Hepatocyte (in vitro differentiated cells): ENCODE measurements at places on chromosomes 12 and 14. TPM values are rescaled to one million over a fixed set of nuclear protein-coding genes. Genes with fewer than 3 reads are reported as not detected.

GRCh38 chr12:49524660-49525324, 14.0 kb upstream of the KCNH3 start:
- H3K27me3 ChIP-seq = no peaks in the 10 kb centered on the region
- H3K4me3 ChIP-seq = no peak overlapping the region
- no peaks in the 10 kb centered on the region for H3K4me1 ChIP-seq
- H3K36me3 ChIP-seq = no peaks in the 10 kb centered on the region
- H3K27ac ChIP-seq = no peak overlapping the region

Gene GPR84
- polyA plus RNA-seq = not detected in 2 replicates

- H3K4me3 ChIP-seq = no peak overlapping the region
- peak overlapping the region; percentile 54 for H3K27ac ChIP-seq
- H3K36me3 ChIP-seq = no peaks in the 10 kb centered on the region
- no peak for DNase-seq
Observed at GRCh38 chr14:54001189-54001878, 44.7 kb upstream of the BMP4 start.

- no peaks in the 10 kb centered on the region for H3K36me3 ChIP-seq
- no peak overlapping the region for H3K4me3 ChIP-seq
- no peaks in the 10 kb centered on the region for H3K4me1 ChIP-seq
- H3K27me3 ChIP-seq = no peaks in the 10 kb centered on the region
- no peak for DNase-seq
Observed at GRCh38 chr12:93614917-93615596, 42.6 kb downstream of the SOCS2 start.

DNA sequence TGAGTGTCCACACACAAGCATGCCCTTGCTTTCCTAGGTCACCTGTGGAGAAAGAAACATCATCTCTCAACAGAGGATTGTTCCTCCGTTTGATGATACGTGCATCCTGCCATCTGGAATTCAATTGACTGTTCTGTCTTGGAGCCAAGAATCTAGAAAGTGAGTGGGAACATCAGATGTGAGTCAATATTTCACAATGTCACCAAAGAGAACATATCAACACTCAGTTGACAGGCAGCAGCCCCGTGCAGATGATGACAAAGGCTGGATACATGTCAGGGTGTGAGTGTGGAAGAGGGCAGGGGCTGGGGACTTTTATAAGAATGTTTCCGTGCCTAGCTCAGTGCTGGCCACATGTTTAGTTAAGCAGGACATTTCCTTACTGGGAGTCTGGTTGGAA, 76.1 kb downstream of the TBC1D30 start:
- peaks cover 3% of the 10 kb centered on the region for H3K4me1 ChIP-seq
- H3K27me3 ChIP-seq = no peaks in the 10 kb centered on the region
- no peak overlapping the region for H3K4me3 ChIP-seq
- H3K36me3 ChIP-seq = no peaks in the 10 kb centered on the region
- no peak for DNase-seq

Gene GAS2L3
- 1.8 and 4.5 TPM in 2 replicates for polyA plus RNA-seq

GRCh38 chr14:24673059-24673458, 39.1 kb upstream of the GZMB start:
- H3K4me1 ChIP-seq = no peaks in the 10 kb centered on the region
- no peaks in the 10 kb centered on the region for H3K36me3 ChIP-seq
- H3K27me3 ChIP-seq = peaks cover 11% of the 10 kb centered on the region
- H3K27ac ChIP-seq = no peak overlapping the region
- no peak for DNase-seq

DNA sequence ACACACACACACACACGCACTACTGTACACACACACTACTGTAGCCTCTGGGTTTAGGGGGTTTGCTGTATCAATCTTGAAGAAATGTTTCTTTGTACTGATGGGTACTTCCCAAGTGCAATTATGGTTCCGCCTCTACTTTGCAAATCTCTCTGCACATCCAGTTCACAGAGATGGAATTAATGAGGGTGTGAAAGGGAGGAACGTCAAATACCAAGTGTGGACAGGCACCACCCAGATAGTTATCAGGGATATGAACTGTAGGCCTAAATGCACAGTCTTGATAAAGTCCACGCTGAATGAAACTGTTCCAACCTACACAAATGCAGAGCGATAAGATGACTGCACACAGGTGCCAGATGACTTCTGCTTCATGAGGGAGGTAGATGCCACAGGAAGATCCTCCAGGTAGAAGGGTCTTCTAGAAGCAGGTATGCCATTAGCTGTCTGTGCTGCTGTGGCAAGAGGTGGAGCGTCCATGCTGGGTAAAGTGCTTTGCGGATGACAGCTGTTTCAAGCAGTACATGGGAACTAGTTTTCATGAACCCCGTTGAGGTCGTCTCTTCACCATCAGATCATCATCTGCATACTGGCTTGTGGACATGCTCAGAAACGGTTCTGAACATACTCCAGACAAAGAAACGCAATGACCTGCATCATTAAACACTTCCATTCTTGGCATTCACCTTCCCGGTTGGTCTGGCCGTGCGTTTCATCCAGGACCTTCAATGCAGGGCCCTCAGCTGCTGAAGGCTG, 314.3 kb upstream of the RTL1 start:
- H3K4me1 ChIP-seq = peaks cover 57% of the 10 kb centered on the region
- no peaks in the 10 kb centered on the region for H3K27me3 ChIP-seq
- no peak for DNase-seq
- H3K4me3 ChIP-seq = no peak overlapping the region
- H3K36me3 ChIP-seq = no peaks in the 10 kb centered on the region

DNA sequence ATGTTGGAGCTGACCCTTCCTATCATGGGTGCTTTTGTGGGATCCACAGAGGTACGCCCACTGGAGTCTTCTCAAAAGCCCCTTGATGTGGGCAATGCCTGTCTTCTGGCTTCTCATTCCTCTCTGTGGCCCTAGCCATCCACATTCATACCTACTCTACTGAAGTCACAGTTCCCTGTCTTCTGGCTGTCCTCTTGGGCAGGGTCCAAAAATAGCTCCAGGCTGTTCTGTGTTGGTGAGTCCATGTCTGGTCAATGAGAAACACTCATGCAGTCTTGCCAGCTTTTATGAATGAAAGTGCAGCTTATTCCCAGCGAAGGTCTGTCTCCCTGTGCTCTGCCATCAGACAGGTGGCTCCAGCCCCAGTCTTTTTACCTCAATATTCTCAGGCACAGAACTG, 135.9 kb upstream of the MDM1 start:
- H3K4me3 ChIP-seq = no peak overlapping the region
- no peaks in the 10 kb centered on the region for H3K4me1 ChIP-seq
- H3K27ac ChIP-seq = no peak overlapping the region
- no peak for DNase-seq
- H3K27me3 ChIP-seq = no peaks in the 10 kb centered on the region

- H3K4me3 ChIP-seq = no peak overlapping the region
- H3K27me3 ChIP-seq = no peaks in the 10 kb centered on the region
- DNase-seq = no peak
Observed at GRCh38 chr12:10031321-10031720, 839 bp downstream of the CLEC9A start.

DNA sequence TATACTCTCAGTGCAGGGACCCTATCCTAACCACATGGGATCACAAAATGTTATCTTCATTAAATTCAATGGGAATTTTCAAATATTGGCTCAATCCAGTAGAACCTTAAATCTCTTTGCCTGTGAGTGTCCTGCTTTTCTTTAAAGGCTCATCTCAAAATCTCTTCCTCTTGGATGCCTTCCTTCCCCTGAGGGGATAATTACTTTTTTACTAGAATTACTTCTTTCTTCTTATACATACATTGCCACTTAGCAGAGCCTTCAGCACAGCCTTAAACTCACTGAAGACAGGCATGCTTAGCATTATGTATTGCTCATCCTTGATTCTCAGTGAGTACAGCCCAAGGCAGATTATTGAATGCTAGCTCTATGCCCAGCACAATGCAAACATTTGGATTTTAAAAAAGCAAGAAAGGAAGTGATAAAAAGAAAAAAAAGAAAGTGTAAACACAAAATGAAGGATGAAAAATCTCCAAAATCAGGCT, 1918.0 kb upstream of the FLRT2 start:
- H3K4me3 ChIP-seq = no peak overlapping the region
- DNase-seq = no peak
- no peaks in the 10 kb centered on the region for H3K27me3 ChIP-seq
- no peaks in the 10 kb centered on the region for H3K4me1 ChIP-seq
- H3K27ac ChIP-seq = no peak overlapping the region

DNA sequence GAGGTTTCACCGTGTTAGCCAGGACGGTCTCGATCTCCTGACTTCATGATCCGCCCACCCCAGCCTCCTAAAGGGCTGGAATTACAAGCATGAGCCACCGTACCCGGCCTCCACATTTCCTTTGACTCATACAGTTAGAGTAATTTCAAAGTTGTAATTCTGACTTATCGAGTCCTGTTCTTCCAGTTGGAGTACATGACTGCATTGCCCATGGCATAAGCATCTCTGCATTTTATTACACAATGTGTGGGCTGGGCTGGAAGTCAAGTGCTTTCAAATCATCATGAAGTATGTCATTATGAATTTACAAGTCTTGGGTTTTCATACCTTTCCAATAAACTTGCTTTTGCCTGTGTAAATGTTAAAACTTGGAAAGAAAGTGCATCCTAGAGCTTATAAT, 1295.7 kb upstream of the FLRT2 start:
- H3K4me3 ChIP-seq = no peak overlapping the region
- no peak overlapping the region for H3K27ac ChIP-seq
- no peaks in the 10 kb centered on the region for H3K36me3 ChIP-seq
- peak; percentile 4 for DNase-seq
- H3K27me3 ChIP-seq = no peaks in the 10 kb centered on the region

DNA sequence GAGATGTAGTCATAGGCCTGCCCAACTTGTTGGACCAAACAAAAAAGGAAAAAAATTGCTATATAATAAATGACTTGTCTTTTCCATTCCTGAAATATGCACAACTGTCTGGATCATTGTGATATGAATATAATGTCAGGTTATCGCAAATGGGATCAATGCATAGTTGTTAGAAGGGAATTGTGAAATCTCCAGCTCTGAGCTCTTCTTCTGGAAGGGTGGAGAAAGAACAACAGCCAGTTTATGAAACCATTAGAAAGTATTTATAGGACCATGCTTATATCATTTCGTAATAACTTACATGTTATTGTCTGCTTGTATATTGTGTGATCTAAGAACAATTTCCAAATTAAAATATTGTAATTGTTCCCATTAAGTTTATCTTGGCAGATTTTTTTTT, 35.7 kb upstream of the HIF1A start:
- DNase-seq = no peak
- H3K27me3 ChIP-seq = no peaks in the 10 kb centered on the region
- H3K36me3 ChIP-seq = no peaks in the 10 kb centered on the region
- H3K27ac ChIP-seq = no peak overlapping the region

- peak overlapping the region; percentile 77 for H3K4me3 ChIP-seq
- DNase-seq = no peak
- H3K36me3 ChIP-seq = peaks cover 3% of the 10 kb centered on the region
- H3K27ac ChIP-seq = peak overlapping the region; percentile 99
- no peaks in the 10 kb centered on the region for H3K27me3 ChIP-seq
Observed at GRCh38 chr14:67673451-67673850, 981 bp downstream of the VTI1B start.

Gene SERPINA5
- polyA plus RNA-seq = 73.6 and 98.7 TPM in 2 replicates

GRCh38 chr14:93056840-93057585, 58.7 kb downstream of the ITPK1 start:
- H3K36me3 ChIP-seq = no peaks in the 10 kb centered on the region
- no peak overlapping the region for H3K4me3 ChIP-seq
- peaks cover 47% of the 10 kb centered on the region for H3K4me1 ChIP-seq
- peak overlapping the region; percentile 60 for H3K27ac ChIP-seq

- H3K36me3 ChIP-seq = no peaks in the 10 kb centered on the region
- no peak overlapping the region for H3K27ac ChIP-seq
- peaks cover 6% of the 10 kb centered on the region for H3K4me1 ChIP-seq
- DNase-seq = no peak
- no peaks in the 10 kb centered on the region for H3K27me3 ChIP-seq
Observed at GRCh38 chr12:5588591-5588990, 156.7 kb downstream of the NTF3 start.

DNA sequence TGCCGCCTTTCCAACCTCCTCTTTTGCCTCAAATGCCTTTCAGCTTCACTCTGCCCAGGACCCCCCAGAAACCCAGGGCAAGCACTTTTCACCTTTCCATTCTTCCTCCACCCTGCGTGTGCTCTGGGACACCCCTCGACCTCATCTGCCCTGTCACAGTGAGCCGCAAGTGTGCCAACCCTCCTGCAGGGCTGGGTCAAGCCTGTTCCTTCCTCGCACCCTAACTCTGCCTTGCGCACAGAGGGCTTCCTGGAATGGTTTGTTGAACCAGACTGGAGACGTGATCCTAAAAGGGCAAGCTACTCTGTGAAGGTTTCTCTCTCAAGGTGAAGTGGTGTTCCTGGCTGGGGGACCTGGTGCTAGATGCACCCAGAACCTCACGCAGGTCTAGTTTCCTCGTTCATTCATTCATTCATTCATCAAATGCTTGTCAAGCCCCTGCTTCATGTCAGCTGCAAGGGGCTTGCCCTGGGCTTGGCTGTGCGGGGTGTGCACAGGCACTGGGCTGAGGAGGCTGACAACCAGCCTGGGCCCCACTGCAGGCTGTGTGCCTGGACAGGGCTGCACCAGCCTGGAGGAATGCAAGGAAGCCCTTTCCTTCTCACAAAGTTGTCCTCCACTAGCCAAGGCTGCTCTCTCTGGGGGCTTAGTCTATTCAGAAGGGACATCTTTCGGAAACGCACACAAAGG, 187.2 kb downstream of the CALM1 start:
- H3K27me3 ChIP-seq = no peaks in the 10 kb centered on the region
- H3K4me3 ChIP-seq = no peak overlapping the region
- no peak overlapping the region for H3K27ac ChIP-seq
- H3K36me3 ChIP-seq = no peaks in the 10 kb centered on the region

Gene FAM90A1
- polyA plus RNA-seq = 0.09 TPM in 1 of 2 replicates, not detected in the other

DNA sequence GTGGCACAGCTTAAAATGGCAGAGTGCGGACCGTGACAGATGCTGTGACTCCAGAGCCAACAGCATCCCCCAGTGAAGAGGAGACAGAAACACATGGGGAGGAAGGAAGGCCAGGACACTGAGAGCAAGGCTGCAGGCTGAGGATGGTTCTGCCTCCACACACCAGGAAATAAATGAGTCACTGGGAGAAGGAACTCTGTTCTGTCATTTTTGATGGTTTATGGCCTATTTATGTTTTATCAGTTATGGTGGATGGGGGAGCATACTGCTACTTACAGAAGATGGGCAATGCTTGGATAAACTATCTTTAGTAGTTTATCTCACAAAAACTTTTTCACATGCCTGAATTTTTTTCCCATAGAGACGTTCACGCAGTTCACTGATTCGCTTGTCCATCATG, 33.8 kb downstream of the ZFYVE21 start:
- no peak for DNase-seq
- no peak overlapping the region for H3K27ac ChIP-seq
- no peaks in the 10 kb centered on the region for H3K36me3 ChIP-seq
- no peak overlapping the region for H3K4me3 ChIP-seq

Gene MED6
- 41.1 and 41.7 TPM in 2 replicates for polyA plus RNA-seq

Gene BHLHE41
- polyA plus RNA-seq = 3.6 and 4.9 TPM in 2 replicates

GRCh38 chr12:38664661-38665269, 240.6 kb downstream of the CPNE8 start:
- H3K36me3 ChIP-seq = no peaks in the 10 kb centered on the region
- no peaks in the 10 kb centered on the region for H3K27me3 ChIP-seq
- H3K4me1 ChIP-seq = peaks cover 4% of the 10 kb centered on the region
- no peak overlapping the region for H3K4me3 ChIP-seq
- peak; percentile 25 for DNase-seq
- H3K27ac ChIP-seq = no peak overlapping the region
